ENCODE measurements at places on chromosomes 13 and 19.
A peak's percentile ranks its signal among the peaks of the same experiment; 100 is the strongest.

DNA sequence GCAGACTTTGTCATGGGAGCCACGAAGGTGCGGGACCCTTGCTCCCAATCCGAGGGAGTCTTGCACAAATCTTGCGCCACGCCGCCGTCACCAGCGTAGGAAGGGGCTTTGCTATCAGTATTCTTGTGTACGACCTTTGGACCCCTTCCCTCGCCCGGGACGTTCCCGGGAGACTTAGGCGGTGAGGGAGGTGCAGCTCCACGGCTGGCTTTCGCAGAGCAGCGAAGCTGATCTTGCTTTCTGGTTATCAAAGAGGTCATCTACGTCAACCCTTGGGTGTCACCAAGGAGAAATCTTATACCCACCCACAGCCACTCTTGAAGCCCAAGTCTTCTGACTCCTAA is 583 bp downstream of the TECR start:
- no peak for DNase-seq

GRCh38 chr19:17282488-17283125 is 906 bp downstream of the ANKLE1 start:
- peak; percentile 69 for DNase-seq

GRCh38 chr19:1259876-1260748 is 9.0 kb upstream of the CIRBP start:
- no peak for DNase-seq

DNA sequence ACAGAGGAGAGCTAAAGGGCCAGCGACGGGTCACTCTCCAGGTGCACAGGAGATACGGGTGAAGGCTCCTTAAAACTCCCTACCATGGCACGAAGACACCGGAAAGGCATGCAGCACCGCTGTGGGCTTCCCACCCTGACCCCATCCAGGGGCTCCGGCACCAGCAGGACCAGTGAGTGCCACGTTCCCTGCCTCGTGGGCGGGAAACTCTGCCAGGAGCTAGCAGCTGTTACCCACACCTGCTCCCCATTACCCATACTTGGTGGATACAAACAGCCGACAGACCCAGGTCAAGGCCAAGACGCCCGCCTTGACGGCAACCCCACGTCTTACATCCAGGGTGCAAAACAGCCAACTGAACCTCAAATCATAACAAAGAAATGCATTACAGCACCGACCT is 56.7 kb downstream of the GNG7 start:
- no peak for DNase-seq

DNA sequence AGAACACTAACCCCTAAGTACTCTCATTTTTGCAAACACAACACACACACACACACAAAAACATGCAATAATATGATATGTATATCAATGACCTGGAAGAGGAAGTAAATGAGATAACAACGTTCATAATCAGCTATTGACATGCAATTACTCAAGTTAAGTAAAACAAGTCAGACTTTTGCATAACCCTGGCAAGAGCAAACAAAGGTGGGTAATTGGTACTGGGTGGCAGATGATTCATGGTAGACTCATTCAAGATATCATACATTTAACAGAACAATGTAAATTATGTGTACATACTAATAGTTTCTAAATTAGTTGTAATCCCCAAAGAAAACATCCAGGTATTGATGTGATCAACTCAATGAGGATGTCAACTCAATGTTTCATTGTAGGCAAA is 508.8 kb downstream of the DACH1 start:
- DNase-seq, result no peak

GRCh38 chr13:45626731-45627374 is 11.3 kb upstream of the ERICH6B start:
- no peak for DNase-seq

DNA sequence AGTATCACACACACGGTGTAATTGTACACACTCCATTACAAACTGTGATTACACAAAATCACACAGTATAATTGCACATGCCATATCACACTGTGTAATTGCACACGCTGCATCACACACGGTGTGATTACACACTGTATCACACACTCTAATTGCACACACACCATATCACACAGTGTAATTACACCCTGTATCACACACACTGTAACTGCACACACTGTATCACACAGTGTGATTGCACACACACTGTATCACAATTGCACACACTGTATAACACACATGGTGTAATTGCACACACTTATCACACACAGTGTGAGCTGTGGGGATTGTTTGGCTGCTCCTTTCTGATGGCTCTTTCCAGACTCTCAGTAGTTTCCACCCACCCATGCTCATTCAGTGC is 162.6 kb upstream of the SGCG start:
- no peak for DNase-seq
